ENCODE measurements at places on chromosomes 4 and X.

- DNase-seq = no peak
These were observed 1563.4 kb downstream of the C4orf33 start for GRCh38 chr4:130659320-130659719.

- DNase-seq = no peak
These were observed 5.3 kb upstream of the GPR78 start for GRCh38 chr4:8574796-8575370.

GRCh38 chr4:165592386-165592785 is 213.6 kb downstream of the CPE start:
- no peak for DNase-seq

- no peak for DNase-seq
These were observed 56.6 kb downstream of the PDLIM5 start for GRCh38 chr4:94508296-94508695.

GRCh38 chrX:75038925-75039324 is 113.7 kb upstream of the NEXMIF start:
- DNase-seq = peak; percentile 3

- no peak for DNase-seq
These were observed 40.0 kb downstream of the CDS1 start for GRCh38 chr4:84622959-84623358.

DNA sequence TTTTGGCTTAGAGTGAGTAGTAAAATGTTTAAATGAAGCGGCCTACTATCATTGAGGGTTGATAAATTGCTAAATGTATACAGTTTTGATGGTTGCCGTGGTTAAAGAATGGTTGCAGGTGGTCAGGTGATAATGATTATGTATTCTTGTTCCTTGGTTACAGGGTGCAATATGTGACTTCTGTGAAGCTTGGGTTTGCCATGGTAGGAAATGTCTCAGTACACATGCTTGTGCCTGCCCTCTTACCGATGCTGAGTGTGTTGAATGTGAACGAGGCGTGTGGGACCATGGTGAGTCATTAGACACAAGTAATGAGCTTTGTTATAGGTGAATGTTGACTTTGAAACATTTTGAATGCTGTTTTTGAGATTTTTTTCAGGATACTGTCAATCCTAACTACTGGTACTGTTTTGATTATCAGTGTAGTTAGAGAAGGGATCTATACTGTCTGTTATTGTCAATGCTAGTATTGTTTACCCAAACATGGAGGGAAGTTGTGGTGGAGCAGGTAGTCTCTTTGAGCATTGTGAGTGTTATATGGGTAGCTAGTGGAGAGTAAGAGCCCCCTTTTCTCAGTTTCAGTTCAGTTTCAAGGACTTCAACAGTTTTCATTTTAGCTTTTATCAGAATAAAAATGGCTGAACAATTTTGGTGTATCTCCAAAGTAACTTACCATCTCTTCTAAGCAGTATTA is 8.9 kb downstream of the ZNF330 start:
- DNase-seq = no peak

DNA sequence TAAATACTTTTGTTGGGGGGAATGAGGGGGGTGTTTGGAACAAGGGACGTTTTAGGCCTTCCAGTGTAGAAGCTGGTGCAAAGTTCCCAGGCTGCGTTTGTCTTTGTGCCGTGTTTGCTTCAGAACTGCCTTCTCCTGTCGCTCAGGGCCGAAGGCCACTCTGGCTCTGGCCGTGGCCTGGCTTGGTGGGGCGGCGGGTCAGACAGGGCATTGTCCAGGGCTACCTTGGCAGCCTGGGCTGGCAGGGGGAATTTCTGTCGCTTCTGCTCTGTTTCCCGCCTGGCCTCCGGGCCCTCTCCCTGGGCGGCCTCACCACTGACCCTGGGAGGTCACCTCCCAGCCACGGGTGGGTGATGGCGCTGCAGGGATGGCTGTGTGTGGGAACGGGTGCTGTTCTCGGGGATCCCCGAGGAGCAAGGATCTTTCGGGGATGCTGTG is 140.0 kb downstream of the COL4A6 start:
- DNase-seq = no peak

GRCh38 chr4:137417676-137418075 is 114.6 kb downstream of the PCDH18 start:
- peak; percentile 65 for DNase-seq

GRCh38 chr4:141132709-141133145 is 542 bp downstream of the RNF150 start:
- DNase-seq = peak; percentile 82

- DNase-seq = no peak
These were observed 9.5 kb upstream of the HPGDS start for GRCh38 chr4:94352163-94352562.

DNA sequence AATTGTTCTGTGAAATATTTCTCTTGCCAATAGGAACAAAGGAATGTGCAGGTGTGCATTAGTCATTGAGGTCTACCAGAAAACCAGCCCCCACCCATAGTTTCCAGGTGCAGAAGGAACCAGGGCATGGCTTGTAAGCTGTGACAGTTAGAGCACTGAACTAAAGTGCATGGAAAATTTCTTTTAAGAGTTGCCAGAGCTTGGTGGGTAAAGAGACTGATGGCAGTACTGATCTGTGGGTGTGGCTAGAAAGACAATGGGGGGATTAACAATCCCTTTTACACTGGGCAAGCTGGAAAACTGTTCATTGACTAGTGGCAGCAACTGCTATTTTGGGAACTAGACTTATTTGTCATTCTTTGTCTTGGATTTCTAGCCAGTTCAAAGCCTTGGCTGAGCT is 326.9 kb downstream of the PCDH19 start:
- DNase-seq = no peak

GRCh38 chr4:145436796-145437195 is 44.9 kb upstream of the SMAD1 start:
- DNase-seq = no peak

Data from adipocyte (in vitro differentiated cells).